ENCODE measurements at places on chromosomes 5 and 9.

DNA sequence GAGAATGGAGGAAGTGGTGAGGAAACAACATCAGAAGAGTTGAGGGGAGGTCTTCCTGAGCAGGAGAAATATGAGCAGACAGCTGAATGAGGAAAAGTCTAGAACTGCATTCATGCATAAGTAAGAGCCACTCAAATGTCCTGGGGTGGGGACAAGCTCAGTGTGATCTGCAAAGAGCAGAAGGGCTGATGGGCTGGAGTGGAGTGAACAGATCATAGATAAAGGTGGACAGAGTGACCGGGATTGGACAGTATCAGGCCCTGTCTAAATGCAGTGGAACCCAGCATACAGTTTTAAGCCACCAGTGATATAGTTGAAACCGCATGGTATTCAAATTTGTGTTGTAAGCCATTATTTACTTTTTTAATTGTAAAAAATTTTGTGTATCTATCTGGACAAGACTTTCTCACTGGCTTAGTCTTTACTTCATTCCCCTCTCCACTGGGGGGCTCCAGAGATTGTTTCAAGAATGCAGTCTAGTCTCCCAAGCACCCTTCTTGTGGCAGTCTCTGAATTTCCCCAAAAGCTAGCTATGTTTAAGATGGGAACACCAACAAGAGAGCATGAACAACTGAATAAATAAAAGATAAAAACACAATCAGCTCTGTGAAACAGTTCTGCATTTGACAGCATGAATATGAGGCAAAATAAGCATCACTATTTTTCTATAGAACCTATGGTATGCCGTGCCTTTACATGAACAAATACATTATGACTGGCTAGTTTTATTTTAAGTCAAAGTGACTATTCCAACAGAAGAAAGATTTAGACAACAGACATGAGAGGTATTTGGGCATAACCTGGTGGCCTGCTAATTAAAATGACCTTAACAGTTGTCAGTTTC lies 10.7 kb upstream of the STK32A start:
- DNase-seq, result no peak

- DNase-seq, result no peak
Observed at GRCh38 chr5:137264573-137264972, 234.6 kb downstream of the SPOCK1 start.

DNA sequence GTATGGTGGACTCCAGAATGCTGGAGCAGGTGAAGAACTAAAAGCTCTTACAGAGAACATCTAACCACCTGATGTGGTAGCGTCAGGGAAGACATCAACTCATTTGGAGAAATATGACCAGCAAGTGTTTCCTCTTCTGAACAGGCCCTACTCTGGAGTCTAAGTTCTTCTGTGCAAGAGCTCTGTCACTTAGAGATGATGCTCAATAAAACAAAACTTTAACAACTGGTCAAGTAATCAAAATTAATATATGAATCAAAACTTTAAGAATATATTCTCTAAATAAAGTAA lies 85.8 kb downstream of the CYFIP2 start:
- DNase-seq, result no peak

GRCh38 chr9:82021198-82021597 lies 32.6 kb downstream of the SPATA31D1 start:
- DNase-seq, result no peak

- DNase-seq, result no peak
Observed at GRCh38 chr5:149160291-149160787, 19.0 kb downstream of the ABLIM3 start.

GRCh38 chr5:132635873-132636272 lies 22.1 kb upstream of the IL13 start:
- no peak for DNase-seq

- peak; percentile 38 for DNase-seq
Observed at GRCh38 chr5:55855509-55855908, 4.4 kb downstream of the IL31RA start.

GRCh38 chr5:149760854-149761187 lies 30.7 kb downstream of the PPARGC1B start:
- no peak for DNase-seq

DNA sequence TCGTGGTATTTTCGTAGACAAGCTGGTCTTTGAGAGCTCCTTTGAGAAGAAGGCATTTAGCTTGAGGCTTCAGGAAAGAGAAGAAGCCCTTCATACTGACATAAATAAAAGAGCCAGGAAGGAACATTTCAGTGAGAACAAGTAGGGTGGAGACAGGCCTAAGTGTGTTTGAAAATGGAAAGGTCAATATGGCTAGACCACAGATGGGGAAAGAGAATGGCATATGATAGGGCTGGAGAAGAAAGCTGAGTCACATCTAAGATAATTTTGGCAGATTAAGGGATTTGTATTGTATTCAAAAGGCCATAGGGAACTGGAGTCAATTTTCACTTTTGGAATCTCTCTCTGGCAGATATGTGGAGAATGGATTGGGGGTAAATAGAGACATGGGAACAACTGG lies 374.9 kb downstream of the TMEM38B start:
- no peak for DNase-seq

DNA sequence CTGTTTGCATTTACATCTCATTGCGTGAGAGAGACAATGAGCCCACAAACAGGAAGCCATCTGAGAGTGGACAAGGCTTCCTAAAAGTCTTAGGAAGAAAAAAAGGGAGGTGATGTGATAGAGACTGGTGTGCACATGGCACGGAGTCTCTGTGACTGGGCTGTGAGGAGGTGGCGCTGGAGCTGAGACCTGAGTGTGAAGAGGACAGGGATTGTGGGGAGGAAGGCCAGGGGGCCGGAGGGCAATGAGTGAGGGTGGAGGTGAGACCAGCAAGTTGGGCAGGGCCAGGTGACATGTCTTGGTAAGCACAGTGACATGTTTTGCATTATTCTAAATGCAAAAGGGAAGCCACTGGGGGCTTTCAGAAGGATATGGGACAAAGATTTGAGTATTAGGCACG lies 45.0 kb downstream of the TSPAN17 start:
- no peak for DNase-seq

DNA sequence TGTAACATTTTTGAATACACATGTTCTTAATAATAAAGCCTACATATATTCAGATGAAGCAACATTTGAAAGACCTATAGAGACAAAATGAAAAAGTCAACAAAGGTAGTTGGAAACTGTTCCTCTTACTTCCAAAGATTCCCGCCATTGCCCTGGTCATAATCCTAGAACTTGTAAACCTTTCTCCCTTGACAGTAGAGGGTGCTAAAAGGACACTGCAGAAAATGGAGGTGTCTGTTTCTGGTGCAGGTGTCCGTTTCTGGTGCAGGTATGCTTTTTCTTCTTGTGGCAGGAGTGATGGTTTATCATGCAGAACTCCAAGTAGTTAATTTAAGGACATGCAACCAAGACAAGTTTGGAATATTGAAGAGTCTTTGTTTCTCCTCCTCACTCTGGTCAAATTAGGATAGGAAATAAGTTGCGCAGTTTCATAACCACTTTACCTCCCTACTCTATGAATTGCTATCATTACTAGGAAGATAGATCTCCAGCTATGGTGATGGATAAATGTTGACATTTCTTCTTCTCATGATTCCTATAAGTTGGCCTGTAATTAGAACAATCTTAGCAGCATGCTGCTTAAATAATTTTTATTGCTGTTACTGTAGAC lies 56.0 kb upstream of the FAM174A start:
- DNase-seq, result no peak

DNA sequence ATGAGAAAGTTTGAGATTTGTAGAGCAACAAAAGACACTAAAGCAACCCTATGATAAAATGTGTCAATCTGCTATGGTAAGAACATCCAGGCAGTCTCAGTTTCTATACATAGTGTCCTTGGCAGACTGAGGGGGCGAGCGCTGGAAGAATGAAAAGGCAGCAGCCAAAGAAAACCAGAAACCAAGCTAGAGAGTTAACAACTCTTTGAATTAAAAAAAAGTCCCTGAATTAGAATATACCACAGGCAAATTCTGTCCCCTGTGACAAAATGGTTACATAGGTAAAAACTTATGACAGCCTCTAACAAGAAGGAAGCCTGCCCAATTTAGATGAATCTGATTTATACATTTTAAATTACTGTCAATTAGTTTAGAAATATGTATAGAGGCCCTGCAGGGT lies 106.7 kb downstream of the OXCT1 start:
- DNase-seq, result no peak

- no peak for DNase-seq
Observed at GRCh38 chr5:150777685-150778084, 872 bp upstream of the SMIM3 start.

DNA sequence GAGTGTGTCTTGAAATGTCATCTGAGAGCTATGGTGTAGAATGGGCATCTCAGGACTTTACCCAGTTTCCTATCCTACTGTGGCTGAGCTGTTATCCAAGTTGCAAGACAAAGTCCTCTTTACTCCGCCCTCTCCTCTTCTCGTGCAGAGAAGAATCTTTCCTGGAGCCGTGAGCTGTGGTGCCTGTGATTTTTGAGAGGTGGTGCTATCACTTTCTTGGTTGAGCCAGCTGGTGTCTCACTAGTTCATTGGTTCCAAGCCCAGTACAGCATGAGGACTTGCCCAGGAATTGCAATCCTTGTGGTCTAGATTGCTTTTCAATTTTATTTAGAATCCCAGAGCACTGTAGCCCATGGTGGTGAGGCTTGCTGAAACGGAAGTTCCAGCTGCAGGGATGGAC lies 2300.3 kb downstream of the MAT2B start:
- DNase-seq, result no peak

DNA sequence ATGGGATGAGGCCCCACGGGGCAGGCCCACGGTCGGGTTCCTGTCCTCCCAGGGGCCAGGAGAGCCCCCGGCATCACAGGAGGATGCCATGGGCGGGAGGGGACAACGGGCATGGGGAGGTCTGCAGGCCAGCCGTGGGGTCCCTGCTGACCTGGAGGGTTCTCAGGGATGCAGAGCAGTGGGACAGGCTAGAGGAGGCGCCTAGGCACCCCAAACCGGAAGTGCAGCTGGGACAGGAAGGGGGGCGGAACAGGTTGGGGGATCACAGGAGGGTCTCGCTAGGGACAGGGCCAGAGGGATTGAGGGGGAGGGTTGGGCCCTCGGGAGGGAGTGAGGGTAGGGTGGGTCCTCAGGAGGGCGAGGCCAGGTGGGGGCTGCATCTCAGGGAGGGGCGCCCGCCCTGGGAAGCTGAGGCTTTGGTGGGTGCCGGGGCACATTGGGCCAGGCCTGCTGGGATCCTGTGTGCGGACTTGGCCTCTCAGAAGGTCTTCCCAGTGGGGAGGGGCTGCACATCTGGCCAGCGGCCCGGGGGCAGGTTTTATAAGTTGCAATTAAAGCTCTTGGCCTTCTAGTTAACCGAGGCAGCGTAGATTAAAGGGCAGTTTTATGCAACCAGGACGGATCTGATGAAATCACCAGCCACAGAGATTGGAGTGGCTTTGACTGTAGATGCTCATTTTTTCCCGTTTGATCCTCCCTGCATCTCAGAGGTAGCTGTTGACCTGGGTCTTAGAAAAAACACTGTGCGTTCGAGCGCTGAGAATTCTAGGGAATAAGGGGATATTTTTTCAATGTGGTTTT lies 20.1 kb downstream of the NKD2 start:
- no peak for DNase-seq

DNA sequence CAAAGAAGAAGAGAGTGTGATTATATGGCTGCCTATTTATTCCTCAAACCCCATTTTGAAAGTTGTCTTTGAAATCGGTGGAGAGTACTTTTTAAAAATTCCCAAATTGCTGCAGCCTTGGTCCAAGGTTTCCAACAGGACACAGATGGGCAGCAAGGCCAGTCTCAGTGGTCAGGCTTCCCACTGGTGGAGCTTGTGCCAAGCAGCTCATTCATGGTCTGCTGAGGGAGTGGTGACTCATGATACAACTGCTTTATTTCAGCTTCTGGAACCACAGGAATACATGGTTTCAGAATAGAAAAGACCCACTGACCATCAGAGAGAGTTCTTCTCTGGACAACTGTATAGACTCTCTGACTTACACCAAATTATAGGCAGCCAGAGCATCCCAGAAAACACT lies 673.1 kb upstream of the KLF4 start:
- DNase-seq, result no peak

GRCh38 chr5:168364151-168364661 lies 72.8 kb downstream of the WWC1 start:
- no peak for DNase-seq

DNA sequence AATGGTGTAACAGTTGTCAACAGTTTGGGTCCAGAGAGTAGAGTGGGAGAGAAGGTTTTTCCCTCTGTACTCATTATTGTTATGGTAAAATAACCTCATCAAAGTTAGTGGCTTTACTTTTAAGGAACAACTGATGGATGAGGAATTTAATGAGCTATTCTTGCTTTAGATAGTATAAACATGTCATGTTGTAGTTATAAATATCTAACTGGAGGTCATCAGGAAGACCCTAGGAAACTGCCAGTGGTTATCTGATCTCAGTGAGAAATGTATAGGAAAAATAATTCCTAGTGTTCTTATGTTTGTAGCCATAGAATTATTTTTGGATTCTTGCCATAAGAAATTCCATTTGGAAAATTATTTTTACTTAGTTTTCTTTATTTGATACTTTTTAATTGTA lies 4.1 kb downstream of the ERCC6L2 start:
- no peak for DNase-seq

GRCh38 chr5:132411304-132412013 lies 41.9 kb downstream of the SLC22A5 start:
- DNase-seq, result peak; percentile 57

DNA sequence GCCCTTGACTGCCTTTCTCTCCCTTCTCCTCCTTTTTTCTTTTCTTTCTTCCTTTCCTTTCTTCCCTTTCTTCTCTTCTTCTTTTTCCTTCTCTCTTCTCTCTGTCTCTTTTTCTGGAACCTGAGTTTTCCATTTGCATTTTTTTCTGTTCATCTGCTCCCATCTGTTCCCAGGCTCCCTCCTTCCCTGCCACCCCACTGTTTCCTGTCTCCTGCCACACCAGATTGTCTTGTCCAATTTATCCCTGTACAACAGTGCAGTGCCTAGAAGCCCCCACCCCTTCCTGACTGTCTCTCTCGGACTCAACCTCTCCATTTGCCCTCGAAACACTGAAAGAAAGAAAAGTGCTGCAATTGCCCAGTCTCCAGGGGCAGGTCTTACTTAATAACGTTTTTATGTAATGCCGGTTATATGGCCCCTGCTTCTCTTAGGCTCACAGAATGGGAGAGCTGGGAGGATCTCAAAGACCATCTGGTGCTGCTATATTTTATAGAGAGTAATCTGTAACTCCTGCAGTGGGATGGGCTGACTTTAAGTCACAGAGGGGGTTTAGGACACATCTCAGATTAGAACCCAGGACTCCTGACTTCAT lies 101.4 kb downstream of the RALGPS1 start:
- DNase-seq, result no peak

DNA sequence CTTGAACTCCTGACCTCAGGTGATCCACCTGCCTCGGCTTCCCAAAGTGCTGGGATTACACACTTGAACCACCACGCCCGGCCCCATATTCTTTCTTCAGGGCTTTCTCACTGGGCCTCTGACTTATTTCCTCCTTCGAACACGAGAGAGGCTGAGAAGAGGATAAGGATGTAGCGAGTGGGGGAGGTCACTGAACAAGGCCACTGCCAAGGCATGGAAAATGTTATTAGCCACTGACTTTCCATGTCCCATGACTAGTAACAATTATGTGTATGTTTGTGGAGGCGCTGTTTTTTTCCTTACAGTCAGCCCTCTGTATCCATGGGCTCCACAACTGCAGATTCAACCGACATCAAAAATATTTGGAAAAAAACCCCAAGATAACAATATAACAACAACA lies 12.3 kb upstream of the FCHSD1 start:
- DNase-seq, result no peak

GRCh38 chr9:76459694-76460635 lies 983 bp downstream of the GCNT1 start:
- peak; percentile 40 for DNase-seq

- no peak for DNase-seq
Observed at GRCh38 chr5:96329886-96330529, 103.0 kb downstream of the PCSK1 start.

- no peak for DNase-seq
Observed at GRCh38 chr5:54517174-54517511, 416 bp upstream of the SNX18 start.
